ENCODE measurements at places on chromosomes 6 and 20. TPM values are rescaled to one million over a fixed set of nuclear protein-coding genes. Genes with fewer than 3 reads are reported as not detected.

DNA sequence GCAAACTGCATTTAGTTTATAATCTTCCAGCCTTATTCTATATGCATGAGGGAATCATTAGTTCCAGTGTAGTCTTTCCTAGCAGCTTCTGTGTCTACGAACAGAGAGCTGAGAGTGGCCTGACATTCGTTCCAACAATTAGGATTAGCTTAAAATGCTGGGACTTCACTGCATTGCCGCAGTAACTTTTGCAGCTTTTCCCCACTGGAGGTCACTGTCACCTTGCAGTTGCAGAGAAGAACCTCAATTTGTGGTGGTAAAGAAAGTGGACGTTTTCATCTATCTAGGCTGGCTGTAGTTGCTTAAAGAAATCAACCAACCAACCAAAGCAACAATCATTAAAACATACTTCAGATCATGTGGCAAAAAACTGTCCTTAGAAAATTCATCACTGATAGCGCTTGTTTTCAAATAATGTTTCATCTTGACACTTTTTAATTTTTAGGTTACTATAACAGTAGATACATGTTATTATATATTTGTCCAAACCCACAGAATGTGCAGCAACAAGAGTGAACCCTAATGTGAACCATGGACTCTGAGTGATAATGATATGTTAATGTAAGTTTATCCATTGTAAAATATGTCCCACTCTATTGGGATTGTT is 12.2 kb downstream of the MYLK4 start:
- DNase-seq, result peak; percentile 72

WFDC2 gene
- not detected for total RNA-seq

DNA sequence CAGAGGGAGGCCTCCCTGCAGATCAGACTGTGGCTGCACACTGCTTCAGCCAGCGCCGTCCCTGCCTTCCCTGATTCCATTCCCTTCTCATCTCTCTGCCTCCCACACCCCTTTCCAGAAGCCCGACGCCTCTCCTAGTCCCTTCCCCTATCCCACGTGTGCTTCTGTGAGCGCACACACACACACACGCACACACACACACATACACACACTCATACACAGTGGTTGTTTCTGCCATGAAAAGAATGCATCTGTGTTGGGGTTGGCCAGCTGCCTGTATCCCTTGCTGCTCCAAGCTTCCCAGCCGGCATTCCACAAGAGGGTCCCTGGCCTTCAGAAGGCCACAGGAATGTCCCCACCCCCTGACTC is 51.7 kb downstream of the MOCS1 start:
- DNase-seq, result peak; percentile 93

GSTA2 gene
- total RNA-seq, result not detected

GRCh38 chr6:100925749-100926148 is 44.6 kb upstream of the ASCC3 start:
- DNase-seq, result no peak
